CD4-positive, alpha-beta T cell treated with Interleukin-4 for 1 hour (primary cell): ENCODE measurements at places on chromosomes 12 and 14.

DNA sequence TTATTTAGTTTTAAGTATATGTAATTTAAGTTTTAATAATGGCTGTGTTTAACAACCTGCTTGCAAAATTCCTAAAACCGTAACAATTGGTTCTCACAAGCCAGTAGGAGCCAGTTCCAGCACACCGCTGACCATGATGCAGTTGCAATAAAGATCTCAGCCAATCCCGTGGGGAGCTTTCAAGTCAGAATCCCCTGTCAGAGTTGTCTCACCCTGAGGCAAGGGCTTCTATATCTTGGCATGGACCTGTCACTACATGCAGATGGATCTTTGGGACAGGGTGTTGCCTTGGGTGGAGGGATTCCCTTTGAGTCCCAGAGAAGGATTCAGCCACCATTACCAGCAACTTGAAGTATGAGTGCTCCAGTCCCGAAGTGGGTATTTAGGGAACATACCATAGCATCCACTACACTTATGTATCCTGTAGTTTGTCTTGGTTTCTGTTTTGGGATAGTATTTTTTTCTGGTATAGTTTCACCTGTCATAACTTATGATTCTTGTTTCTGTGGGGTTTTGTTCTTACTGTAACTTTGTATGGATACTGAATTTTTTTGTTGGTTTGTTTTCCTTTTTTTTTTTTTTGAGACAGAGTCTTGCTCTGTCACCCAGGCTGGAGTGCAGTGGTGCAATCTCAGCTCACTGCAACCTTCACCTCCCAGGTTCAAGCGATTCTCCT is 30.1 kb upstream of the LIMA1 start:
- no peak for DNase-seq

DNA sequence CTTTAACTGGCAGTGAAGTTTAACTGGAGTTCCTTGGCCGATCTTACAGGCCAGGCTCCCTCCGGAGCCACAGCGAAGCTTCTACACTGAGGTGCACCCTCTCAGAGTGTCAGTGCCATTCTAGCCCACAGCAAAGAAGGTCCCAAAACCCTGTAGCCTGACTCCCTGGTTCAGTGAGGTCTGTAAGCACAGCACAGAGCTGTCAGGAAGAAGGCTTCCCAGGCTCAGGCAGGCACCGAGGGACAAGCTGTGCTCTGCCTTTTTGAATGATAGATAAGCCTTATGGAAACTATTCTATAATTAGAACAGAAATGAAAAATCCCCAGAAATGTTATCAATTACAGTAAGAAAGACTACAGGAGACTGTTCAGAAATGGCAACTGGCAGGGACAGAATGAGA is 40.2 kb downstream of the MOK start:
- no peak for DNase-seq

GRCh38 chr12:80178846-80179245 is 79.5 kb downstream of the OTOGL start:
- DNase-seq, result no peak

GRCh38 chr14:104135121-104135903 is 3.1 kb upstream of the KIF26A start:
- no peak for DNase-seq

- no peak for DNase-seq
Observed at GRCh38 chr12:77830583-77831351, at the start of gene NAV3. TSS of gene NAV3 (plus strand) at chr12:77830894. CDS start at chr12:77831462, 568 bp downstream.

- no peak for DNase-seq
Observed at GRCh38 chr14:19902409-19902808, 18.0 kb upstream of the OR4K5 start.

DNA sequence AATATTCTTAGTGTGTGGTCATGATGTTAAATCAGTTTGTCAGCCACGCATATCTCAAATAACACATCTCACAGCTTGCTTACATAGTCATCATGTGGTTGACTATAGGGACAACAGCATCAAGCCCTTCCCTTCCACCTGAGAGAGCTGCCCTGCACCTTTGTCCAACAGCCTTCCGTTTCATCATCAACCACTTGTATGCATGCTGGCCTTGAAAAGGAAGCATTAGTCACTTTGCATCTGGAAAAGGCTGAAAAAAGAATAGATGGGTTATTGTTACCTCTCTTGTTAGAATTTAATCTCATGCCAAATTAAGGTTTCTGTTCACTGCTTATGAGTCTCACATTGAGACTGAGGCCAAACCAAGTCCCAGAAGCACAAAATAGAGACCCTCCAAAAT is 1586.5 kb upstream of the SEL1L start:
- DNase-seq, result no peak

- DNase-seq, result no peak
Observed at GRCh38 chr12:121717041-121717699, 4.6 kb downstream of the TMEM120B start.
